ENCODE measurements at places on chromosomes 16 and 17. TPM values are rescaled to one million over a fixed set of nuclear protein-coding genes. Genes with fewer than 3 reads are reported as not detected.

DNA sequence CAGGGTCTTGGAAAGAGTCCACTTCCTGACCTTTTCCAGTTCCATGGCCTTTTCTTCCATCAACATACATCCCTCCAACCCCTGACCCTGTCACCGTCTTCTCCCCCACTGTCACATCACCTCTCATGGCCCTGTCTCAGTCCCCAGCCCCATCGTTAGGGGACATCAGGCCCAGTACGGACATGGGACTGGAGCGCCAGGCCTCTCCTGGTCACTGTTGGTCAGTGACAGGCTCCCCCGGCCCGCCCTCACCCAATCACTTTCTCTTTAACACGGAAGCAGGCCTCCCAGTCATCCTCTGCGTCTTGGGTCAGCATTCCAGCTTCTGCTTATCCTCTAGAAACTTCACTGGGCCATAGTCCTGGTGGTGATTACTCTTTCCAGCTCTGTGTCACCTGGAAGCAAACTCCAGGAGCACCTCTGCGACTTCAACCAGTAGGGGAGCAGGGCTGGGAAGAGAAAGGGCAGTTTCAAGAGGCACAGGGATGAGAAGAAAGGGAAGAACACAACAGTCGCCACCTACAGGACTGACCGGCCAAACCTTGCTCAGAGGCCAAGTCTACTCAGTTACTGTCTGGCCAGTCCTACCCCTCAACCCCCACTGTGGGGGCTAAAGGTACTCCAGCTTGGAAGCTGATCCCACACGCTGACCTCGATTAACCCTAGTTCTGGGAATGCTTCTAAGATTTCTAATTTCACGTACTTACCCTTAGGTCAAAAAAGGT is 15.9 kb upstream of the ICAM2 start:
- no peaks in the 10 kb centered on the region for H3K4me1 ChIP-seq
- no peaks in the 10 kb centered on the region for H3K27me3 ChIP-seq
- H3K4me3 ChIP-seq, result no peak overlapping the region
- DNase-seq, result no peak
- no peak overlapping the region for H3K27ac ChIP-seq
- peaks cover 6% of the 10 kb centered on the region for H3K36me3 ChIP-seq

- peaks cover 77% of the 10 kb centered on the region for H3K27me3 ChIP-seq
- H3K27ac ChIP-seq, result no peak overlapping the region
- no peaks in the 10 kb centered on the region for H3K4me1 ChIP-seq
- H3K36me3 ChIP-seq, result no peaks in the 10 kb centered on the region
- no peak overlapping the region for H3K4me3 ChIP-seq
These were observed 19.7 kb upstream of the GUCY2D start for GRCh38 chr17:7982666-7983065.

CFAP119 gene
- total RNA-seq, result 0.69 TPM

GRCh38 chr16:6913566-6913965 is 419.1 kb upstream of the RBFOX1 start:
- H3K4me3 ChIP-seq, result no peak overlapping the region
- H3K4me1 ChIP-seq, result no peaks in the 10 kb centered on the region
- no peak for DNase-seq

DNA sequence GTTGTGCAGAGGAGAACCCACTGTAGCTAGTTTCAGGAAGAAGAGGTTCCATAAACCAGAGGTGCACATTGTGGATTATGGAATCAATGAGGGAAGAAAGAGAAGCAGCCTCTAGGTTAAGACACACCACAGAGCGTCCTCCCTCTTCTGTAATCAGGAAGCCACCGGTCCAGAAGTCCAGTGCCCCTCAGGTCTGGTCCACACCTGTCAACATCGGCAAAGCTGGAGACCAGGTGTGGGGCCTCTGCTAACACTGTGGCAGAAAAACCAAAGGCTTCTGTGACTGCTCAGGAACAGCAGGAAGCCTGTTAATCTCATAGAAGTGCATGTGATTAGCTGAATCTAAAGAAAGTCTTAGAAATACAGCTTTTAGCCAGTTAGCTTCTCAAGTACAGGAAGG is 23.3 kb downstream of the LIMD2 start:
- peaks cover 38% of the 10 kb centered on the region for H3K36me3 ChIP-seq
- no peaks in the 10 kb centered on the region for H3K27me3 ChIP-seq
- no peak overlapping the region for H3K4me3 ChIP-seq
- H3K4me1 ChIP-seq, result peaks cover 73% of the 10 kb centered on the region

DNA sequence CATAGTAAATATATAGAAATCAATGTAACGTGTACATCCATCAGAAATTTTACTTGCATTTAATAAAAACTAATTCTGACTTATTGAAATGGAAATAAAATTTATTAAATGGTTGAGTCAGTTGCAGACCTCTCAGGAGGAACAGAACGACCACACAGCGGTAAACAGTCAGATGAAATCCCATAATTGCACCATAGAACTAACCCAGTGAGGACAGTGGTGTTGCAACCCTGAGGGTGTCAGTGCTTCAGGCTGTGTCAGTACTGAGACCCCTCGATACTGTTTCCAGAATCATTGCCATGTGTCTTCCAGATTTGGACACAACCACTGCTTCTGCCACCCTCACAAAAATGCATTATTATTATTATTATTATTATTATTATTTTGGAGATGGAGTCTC is 29.0 kb upstream of the SSTR2 start:
- H3K36me3 ChIP-seq, result no peaks in the 10 kb centered on the region
- H3K4me3 ChIP-seq, result no peak overlapping the region
- no peak for DNase-seq
- H3K27ac ChIP-seq, result no peak overlapping the region
- no peaks in the 10 kb centered on the region for H3K4me1 ChIP-seq

MPP3 gene
- total RNA-seq, result 35.2 TPM

- no peak overlapping the region for H3K4me3 ChIP-seq
- H3K27ac ChIP-seq, result no peak overlapping the region
- DNase-seq, result no peak
- peaks cover 15% of the 10 kb centered on the region for H3K4me1 ChIP-seq
- no peaks in the 10 kb centered on the region for H3K27me3 ChIP-seq
- no peaks in the 10 kb centered on the region for H3K36me3 ChIP-seq
These were observed 155.1 kb downstream of the RBFOX1 start for GRCh38 chr16:7487574-7488323.

WRAP53 gene
- 4.7 TPM for total RNA-seq

HEATR9 gene
- not detected for total RNA-seq

- no peaks in the 10 kb centered on the region for H3K36me3 ChIP-seq
- H3K4me1 ChIP-seq, result peaks cover 21% of the 10 kb centered on the region
- no peak overlapping the region for H3K27ac ChIP-seq
- H3K4me3 ChIP-seq, result no peak overlapping the region
These were observed 13.1 kb downstream of the DCAF7 start for GRCh38 chr17:63563339-63563738.

DNA sequence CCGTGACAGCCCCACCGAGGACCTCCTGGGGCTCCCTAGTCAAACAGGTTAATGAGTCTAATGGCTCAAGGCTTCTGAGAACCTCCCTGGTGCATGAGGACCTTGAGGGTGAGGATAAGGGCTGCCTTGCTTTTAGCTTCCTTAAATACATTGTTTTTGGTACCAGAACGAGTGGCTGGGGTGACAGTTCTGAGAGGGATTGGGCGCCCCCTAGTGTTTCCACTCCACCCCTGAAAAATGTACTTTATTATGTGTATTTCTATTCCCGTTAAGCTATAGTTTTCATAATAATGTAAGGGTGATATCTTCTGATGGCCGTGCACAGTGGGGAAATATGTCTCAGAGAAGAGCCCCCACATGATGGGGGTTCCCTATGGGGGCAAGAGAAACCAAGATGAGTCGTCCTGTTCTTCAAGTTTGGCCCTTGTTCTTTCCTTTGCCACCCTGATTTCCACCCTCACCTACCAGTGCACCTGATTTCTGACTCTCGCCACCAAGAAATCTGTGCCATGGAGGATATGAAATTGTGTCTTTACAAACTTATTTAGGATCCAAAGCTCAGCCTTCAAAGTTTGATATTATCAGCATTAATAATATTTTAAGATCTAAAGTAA is 14.5 kb upstream of the VWA3A start:
- peaks cover 16% of the 10 kb centered on the region for H3K4me1 ChIP-seq
- H3K4me3 ChIP-seq, result no peak overlapping the region
- DNase-seq, result peak; percentile 41
- no peaks in the 10 kb centered on the region for H3K27me3 ChIP-seq
- no peak overlapping the region for H3K27ac ChIP-seq

LGALS9C gene
- not detected for total RNA-seq

DNA sequence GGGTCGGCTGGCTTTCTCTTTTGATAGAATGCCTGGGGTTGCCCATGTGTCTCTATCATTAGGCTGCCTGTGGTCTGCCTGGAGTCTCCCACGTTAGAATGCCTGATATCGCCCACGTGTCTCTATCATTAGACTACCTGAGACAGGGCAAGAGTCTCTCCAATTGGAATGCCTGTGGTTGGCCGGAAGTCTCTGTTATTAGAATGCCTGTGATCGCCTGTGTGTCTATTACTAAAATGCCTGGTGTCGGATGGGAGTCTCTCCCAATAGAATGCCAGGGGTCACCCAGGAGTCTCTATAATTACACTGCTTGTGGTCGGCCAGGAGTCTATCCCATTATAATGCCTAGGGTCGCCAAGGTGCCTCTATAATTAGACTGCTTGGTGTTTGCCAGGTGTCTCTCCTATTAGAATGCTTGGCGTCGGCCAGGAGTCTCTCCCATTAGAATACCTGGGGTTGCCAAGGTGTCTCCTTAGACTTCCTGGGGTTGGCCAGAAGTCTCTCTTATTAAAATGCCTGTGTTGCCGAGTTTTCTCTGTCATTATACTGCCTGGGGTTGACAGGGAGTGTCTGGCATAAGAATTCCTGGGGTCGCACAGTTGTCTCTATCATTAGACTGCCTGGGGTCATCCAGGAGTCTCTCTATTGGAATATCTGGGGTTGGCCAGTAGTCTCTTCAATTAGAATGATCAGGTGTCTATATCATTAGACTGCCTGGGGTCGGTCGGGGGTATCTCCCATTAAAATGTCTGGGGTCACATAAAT is 2272.8 kb downstream of the TP53TG3F start:
- H3K27ac ChIP-seq, result no peak overlapping the region
- no peak overlapping the region for H3K4me3 ChIP-seq
- peaks cover 8% of the 10 kb centered on the region for H3K4me1 ChIP-seq
- DNase-seq, result no peak
- H3K36me3 ChIP-seq, result no peaks in the 10 kb centered on the region

KRT40 gene
- not detected for total RNA-seq

NACA2 gene
- total RNA-seq, result not detected

DNA sequence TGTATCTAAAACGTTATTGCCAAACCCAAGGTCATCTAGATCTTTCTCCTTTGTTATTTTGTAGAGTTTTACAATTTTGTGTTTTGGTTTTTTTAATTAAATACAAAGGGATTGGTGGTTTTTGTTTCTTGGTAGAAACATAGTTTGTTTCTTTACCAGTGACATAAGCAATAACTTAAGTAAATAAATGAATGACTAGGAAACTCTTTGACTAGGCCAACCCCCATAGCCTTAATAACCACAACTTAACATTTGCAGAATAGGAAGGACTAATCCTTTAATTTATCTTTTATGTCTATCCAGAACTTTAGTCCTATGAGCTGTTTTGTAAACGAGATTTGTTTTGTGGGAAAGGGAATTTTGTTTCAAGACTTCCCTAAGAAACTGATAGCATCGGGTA is 162.5 kb downstream of the PRKCA start:
- H3K4me1 ChIP-seq, result peaks cover 33% of the 10 kb centered on the region
- H3K4me3 ChIP-seq, result no peak overlapping the region
- no peaks in the 10 kb centered on the region for H3K36me3 ChIP-seq
- H3K27ac ChIP-seq, result no peak overlapping the region
- H3K27me3 ChIP-seq, result no peaks in the 10 kb centered on the region

KRTAP2-3 gene
- not detected for total RNA-seq

PMP22 gene
- 135 TPM for total RNA-seq

GRCh38 chr17:54770836-54771235 is 129.8 kb upstream of the TOM1L1 start:
- H3K36me3 ChIP-seq, result no peaks in the 10 kb centered on the region
- no peak overlapping the region for H3K4me3 ChIP-seq
- H3K27ac ChIP-seq, result no peak overlapping the region
- H3K4me1 ChIP-seq, result no peaks in the 10 kb centered on the region
- DNase-seq, result no peak

TRAF7 gene
- 26.0 TPM for total RNA-seq

LSM12 gene
- total RNA-seq, result 41.2 TPM

DNA sequence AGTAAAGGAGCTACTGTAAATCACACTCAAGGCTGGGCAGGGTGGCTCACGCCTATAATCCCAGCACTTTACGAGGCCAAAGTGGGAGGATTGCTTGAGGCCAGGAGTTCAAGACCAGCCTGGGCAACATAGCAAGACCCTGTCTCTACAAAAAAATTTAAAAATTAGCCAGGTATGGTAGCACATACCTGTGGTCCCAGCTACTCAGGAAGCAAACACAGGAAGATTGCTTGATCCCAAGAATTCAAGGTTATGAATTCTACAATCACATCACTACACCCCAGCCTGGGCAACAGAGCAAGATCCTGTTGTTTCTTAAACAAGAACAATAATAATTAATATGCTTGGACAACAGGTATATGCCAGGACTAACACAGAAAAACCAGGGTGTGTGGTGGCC is 13.2 kb downstream of the RHBDL3 start:
- no peak for DNase-seq
- no peak overlapping the region for H3K4me3 ChIP-seq
- H3K4me1 ChIP-seq, result peaks cover 14% of the 10 kb centered on the region

GRCh38 chr17:16872351-16873173 is 99.4 kb downstream of the TNFRSF13B start:
- no peaks in the 10 kb centered on the region for H3K36me3 ChIP-seq
- no peak overlapping the region for H3K4me3 ChIP-seq
- H3K27me3 ChIP-seq, result peaks cover 11% of the 10 kb centered on the region
- DNase-seq, result no peak
- H3K4me1 ChIP-seq, result no peaks in the 10 kb centered on the region
- H3K27ac ChIP-seq, result no peak overlapping the region

DNA sequence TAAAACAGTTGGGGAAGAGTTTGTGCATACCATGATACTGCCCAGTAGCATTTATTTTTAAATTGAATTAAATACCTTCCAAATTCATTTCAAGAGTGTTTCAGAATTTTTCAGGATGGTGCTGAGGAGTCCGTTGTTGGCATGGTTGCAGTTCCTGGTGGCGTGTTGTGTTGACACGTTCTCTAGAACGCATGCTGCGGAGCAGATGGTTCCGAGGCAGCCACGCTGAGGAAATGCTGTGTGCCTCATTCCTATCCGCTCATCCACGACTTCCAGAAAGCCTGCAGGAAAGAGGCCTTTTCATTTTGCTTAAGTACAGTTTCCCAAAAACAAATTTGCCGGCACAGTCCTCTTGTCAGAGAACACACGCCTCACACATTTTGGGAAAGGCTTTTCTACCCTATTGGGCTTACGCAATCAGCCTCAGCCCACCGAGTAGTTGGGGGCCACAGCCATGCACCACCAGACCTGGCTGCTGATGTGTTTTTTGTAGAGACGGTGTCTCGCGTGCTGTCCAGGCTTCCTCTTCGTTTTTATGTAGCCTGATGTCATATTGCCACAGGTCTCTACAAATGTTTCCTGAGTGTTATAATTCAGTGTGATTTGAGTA is 32.1 kb upstream of the IL17C start:
- peaks cover 80% of the 10 kb centered on the region for H3K36me3 ChIP-seq
- no peak for DNase-seq
- peaks cover 20% of the 10 kb centered on the region for H3K4me1 ChIP-seq
- no peak overlapping the region for H3K27ac ChIP-seq

PRR29 gene
- not detected for total RNA-seq
